ENCODE measurements at places on chromosomes 6 and 20.
A peak's percentile ranks its signal among the peaks of the same experiment; 100 is the strongest.

DNA sequence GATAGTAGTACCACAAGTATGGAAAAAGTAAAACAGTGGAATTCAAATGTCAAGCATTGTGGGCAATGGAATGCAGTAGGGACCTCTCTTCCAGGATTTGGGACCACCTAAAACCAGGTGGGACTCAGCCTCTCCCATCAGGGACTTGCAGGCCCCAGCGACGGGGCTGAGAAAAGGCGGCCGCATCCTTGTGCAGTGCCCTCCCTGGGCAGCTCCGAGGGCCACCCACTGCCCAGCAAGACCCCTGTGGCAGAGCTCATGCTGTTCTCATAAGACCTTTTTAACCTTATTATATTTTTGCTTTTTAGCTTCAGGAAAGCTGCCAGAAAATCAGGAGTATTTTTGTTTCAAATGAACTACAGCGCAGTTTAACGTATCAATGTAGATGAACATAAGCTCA, 142.6 kb upstream of the RPS6KA2 start:
- DNase-seq: no peak

- DNase-seq: peak; percentile 19
These were observed 7.5 kb downstream of the SNX5 start for GRCh38 chr20:17960927-17961586.

DNA sequence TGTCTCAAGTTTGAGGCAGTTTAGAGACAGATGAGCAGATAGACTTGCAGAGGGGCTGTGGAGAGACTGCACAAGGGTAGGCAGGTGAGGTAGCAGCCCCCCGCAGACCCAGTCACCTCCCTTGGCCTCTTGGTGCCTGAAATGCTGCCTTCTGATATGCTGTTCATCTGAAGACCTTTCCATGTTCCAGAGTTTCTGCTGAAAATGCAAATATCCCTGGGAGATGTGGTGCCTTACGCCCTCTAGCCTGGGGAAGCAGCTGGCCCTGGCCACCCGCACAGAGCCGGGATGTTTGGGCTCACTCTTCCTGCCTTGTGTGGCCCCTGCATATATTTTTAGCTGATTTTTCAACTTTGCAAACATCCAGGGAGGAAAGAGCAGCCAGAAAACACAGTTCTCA, 51.4 kb downstream of the TMEM242 start:
- DNase-seq: no peak

DNA sequence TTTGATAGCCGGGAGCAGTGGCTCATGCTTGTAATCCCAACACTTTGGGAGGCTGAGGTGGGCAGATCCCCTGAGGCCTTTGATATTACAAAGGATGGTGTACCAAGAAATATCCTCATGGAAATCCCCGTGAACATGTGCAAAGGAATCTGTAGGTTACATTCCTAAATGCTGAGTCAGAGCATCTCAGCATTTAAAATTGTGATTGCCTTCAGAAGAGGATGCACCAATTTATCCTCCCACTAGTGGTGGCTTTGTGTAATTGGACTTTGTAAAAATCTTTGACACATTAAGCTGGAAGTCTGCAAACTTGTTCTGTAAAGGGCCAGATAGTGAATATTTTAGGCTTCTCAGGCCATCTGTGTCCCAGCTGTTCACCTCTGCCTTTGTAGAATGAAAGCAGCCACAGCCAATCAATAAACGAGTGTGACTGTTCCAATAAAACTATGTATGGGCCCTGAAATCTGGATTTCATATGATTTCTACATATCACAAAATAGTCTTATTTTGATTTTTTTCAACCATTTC, 11.8 kb downstream of the TMEM14B start:
- peak; percentile 98 for DNase-seq

- DNase-seq: no peak
These were observed 41.5 kb upstream of the SRF start for GRCh38 chr6:43129434-43130194.

GRCh38 chr6:17225767-17226630, 55.2 kb upstream of the RBM24 start:
- no peak for DNase-seq

DNA sequence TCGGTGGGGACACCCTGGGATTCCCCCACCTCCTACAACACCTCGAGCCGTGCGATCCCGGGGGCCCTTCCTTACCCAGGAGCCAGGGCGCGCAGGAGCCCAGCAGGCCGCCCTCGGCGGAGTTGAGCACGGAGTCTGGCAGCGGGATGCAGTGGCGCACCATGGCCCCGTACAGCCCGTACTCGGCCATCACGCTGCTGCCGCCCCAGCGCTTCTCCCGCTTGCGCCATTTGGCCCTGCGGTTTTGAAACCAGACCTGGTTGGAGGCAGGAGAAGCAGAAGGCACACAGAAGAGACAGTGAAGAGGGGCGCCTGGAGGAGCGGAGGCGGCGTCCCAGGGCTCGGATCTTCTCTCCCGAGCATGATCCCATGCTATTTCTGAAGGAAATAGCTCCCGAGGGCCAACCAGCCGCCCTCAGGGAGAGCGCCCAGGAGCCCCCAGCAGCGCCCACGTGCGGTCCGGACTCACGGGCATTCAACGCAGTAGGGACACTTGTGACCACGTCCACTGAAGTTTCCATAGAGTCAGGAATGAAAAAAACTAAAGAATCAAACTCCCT, 4.3 kb downstream of the VSX1 start:
- DNase-seq: peak; percentile 66

- DNase-seq: no peak
These were observed 193.6 kb downstream of the JARID2 start for GRCh38 chr6:15439410-15440025.

Measured in trophoblast cell (in vitro differentiated cells and primary cell).